Hypothalamus (tissue), 51 donors: ENCODE measurements at places on chromosomes 6 and 20.

DNA sequence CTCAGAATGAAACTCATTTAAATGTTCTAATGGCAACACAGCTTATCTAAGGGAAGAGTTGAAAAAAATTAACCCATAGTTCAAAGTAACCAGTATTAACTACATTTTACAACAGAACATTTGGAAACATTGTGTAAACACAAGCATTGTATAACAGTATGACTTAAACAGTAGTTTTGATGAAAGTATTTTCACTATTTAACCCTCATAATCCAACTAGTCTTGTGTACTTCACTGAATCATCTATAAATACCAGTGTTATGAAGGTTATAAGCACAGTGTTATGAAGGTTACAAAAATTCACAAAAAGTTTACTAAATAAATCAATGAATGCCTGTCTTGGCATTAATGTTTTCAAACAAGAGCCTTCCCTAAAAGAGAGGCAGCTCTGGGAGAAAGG lies 66.5 kb downstream of the REV3L start:
- no peak for DNase-seq

DNA sequence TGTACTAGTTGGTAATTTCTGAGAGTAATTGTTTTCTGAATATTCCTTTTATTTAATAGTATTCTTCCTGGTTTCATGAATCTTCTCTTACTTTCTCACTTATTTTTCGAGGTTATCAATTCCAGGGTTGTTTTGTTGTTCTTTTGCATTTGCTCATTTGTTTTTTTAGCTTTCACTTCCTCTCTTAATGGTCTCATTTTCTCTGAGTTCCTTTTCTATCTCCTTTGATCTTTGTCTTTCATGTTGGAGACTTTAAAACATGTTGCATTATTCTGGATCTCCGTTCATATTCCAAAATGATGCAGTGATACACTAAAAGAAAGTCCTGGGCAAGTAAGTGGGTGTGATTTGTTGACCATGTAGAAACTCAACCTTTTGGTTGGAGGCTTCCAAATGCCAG lies 345.3 kb upstream of the SLC35B3 start:
- no peak for DNase-seq

GRCh38 chr6:86456821-86457220 lies 480.5 kb upstream of the HTR1E start:
- DNase-seq: no peak

GRCh38 chr20:50138120-50138478 lies 15.4 kb downstream of the PEDS1 start:
- DNase-seq: no peak

DNA sequence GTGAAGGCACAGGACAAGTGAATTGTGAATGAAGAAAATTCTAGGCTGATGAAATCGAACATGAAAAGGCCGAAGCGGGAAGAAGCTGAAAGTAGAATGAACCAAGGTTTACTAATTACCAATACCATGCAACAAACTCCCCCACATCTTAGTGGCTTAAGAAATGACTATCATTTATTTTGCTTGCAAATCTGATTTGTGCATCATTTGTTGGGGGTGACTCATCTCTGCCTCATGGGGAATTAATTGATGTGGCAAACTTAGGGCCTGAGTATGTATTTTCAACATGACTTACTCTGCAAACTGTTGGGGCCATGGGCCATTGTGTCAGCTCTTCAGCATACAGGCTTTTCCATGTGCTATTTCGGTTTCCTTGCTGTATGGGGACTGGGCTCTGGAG lies 26.8 kb downstream of the PPP1R14C start:
- no peak for DNase-seq

- DNase-seq: no peak
These were observed 3.9 kb downstream of the UTRN start for GRCh38 chr6:144289006-144289405.

DNA sequence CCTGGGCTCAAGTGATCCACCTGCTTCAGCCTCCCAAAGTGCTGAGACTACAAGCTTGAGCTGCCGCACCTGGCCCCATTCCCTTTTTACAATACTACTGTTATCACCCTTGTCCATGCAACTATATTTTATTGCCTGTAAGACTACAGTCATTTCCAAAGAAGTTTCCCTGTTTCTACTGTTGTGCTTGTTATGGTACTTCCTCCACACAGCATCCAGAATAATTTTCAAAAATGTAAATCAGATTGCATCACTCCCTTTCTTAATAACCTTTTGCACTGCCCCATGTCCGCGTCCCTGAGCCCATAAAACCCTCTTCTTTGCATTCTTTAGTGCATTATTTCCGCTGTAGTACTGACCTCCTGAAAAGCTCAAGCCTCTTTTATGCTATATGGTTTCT lies 128.9 kb upstream of the AKIRIN2 start:
- no peak for DNase-seq

DNA sequence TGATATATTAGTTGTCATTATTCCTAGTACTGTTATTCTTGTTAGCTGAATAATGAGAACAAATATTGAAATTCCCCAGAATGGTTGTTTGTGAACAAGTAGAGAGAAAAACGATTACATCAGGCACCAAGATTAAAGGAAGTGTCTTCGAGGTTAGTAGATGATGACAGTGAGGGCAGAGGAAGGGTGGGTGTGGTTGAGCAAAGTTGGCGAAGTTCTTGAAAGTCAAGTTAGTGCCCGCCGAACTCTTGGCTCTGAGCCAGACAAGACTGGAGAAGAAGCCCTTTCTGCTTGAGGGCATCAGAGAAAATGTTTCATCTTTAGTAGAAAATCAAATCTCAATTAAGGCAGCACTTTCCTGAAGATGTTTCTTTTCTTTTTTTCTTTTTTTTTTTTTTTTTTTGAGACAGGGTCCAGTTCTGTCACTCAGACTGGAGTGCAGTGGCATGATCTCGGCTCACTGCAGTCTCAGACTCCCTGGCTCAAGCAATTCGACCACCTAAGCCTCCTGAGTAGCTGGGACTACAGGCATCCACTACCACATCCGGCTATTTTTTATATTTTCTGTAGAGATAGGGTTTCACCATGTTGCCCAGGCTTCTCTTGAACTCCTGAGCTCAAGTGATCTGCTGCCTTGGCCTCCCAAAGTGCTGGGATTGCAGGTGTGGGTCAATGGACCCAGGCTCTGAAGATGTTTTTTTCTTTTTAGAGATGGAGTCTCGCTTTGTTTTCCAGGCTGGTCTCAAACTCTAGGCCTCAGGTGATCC lies 77.1 kb downstream of the SGK1 start:
- no peak for DNase-seq

GRCh38 chr6:134826889-134827737 lies 122.8 kb downstream of the ALDH8A1 start:
- DNase-seq: no peak

DNA sequence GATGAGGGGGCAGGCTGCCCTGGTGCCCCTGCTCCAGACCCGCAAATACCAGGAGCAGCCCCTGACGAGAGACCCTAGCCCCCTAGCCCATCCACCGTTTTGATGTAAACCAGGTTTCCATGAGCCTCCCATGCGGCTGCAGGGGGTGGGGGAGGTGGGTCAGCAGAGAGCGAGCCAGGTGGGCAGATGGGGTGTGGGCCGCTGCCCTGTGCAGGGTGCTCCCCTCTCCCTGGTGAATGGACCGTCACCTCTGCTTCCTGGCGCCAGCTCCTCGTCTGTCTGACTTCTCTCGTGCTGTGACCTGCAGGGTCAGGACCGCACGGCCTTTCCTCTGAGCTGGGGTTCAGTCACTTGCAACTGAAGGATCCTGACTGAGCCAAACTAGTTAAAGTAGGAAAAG lies 15.7 kb upstream of the BHLHE23 start:
- no peak for DNase-seq

GRCh38 chr6:34671367-34671766 lies 25.2 kb downstream of the ILRUN start:
- DNase-seq: no peak

- DNase-seq: no peak
These were observed 529.0 kb downstream of the TBC1D32 start for GRCh38 chr6:120805276-120805675.

GRCh38 chr6:72950114-72950860 lies 275.0 kb downstream of the KHDC1L start:
- DNase-seq: no peak

- DNase-seq: no peak
These were observed 315.1 kb downstream of the TFAP2C start for GRCh38 chr20:56943946-56944945.

DNA sequence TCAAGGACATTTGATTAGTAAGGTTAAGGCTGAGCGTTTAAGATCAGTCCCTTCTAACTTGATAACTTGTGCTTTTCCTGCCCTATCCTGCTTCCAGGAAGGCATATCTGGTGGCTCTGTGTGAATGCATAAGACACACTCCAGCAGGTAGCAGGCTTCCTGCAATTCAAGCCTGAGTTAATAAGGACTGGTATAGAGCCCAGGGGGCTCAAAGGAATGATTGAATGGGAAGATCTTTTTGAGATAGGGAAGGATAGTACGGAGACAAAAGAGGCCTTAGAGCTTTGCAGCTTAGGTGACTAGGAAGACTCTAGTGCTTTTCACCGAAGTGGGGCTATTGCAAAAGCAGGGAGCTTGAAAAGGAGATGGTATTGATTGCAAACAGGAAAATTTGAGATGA lies 307.1 kb downstream of the GRIK2 start:
- no peak for DNase-seq

- DNase-seq: no peak
These were observed 21.9 kb downstream of the SAMD5 start for GRCh38 chr6:147530132-147531060.

GRCh38 chr6:157128235-157128775 lies 195.0 kb downstream of the TMEM242 start:
- no peak for DNase-seq

GRCh38 chr20:22217712-22218352 lies 366.5 kb downstream of the FOXA2 start:
- DNase-seq: no peak

DNA sequence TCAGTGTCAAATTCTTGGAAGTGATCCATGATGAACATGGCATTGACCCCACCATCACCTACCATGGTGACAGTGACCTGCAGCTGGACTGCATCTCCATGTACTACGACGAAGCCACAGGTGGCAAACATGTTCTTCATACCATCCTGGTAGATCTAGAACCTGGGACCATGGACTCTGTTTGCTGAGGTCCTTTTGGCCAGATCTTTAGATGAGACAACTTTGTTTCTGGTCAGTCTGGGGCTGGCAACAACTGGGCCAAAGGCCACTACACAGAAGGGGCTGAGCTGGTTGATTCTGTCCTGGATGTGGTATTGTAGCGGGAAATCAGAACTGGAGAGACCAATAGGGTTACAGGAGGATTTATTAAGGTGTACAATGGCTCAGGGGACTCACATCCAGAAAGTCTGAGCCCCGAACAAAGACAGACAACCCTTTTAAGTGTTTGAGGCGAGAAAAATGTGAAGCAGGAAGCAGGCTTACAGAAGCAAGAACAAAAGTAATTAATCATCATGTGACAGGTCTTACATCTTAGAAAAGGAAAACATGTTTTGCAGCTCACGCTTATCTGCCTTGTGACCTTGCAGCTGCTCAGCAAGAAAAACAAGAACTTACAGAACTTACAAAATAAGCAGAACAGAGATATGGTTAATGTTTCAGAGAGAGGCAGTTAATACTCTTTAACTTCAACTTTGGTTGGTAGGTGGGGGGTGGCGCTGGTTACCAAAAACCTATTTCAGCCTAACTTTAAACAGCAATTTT lies 58.8 kb upstream of the MOCS1 start:
- no peak for DNase-seq

DNA sequence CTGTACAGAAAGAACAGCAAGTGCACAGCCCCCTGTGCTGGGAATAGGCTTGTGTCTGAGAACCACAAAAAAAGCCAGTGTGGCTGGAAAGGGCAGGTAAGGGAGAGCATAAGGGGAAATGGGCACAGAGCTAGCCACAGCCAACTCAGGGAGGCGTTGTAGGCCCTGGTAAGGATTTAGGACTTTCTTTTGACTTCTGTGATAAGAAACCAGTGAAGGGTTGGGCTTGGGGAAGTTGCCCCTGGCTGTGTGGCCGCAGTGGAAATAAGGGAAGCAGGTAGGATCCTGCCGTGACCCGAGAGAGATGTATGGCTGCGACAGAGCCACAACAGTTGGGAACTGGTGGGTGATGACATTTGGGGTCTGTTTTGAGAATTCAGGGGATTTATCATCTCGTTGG lies 30.0 kb upstream of the PHACTR2 start:
- DNase-seq: no peak

GRCh38 chr20:62708591-62709536 lies at the start of gene NTSR1:
NTSR1 (plus strand) TSS chr20:62708836; CDS start chr20:62709208, 372 bp downstream.
- DNase-seq: no peak

DNA sequence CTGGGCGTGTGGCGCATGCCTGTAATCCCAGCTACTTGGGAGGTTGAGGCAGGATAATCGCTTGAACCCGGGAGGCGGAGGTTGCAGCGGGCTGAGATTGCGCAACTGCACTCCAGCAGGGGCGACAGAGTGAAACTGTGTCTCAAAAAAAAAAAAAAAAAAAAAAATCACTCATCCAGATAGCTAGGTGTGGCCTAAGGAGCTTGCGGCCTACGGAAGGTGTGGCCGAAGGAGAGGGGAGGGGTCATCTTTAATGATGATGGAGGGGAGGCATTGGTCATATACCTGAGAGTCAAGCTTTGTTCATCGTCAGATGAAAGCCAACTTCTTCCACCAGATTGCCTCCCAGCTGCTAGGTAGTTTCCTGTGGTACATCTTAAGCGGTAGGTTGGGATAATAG lies 801 bp upstream of the PPARD start:
- DNase-seq: no peak
